ENCODE measurements at places on chromosomes 3 and 15.

DNA sequence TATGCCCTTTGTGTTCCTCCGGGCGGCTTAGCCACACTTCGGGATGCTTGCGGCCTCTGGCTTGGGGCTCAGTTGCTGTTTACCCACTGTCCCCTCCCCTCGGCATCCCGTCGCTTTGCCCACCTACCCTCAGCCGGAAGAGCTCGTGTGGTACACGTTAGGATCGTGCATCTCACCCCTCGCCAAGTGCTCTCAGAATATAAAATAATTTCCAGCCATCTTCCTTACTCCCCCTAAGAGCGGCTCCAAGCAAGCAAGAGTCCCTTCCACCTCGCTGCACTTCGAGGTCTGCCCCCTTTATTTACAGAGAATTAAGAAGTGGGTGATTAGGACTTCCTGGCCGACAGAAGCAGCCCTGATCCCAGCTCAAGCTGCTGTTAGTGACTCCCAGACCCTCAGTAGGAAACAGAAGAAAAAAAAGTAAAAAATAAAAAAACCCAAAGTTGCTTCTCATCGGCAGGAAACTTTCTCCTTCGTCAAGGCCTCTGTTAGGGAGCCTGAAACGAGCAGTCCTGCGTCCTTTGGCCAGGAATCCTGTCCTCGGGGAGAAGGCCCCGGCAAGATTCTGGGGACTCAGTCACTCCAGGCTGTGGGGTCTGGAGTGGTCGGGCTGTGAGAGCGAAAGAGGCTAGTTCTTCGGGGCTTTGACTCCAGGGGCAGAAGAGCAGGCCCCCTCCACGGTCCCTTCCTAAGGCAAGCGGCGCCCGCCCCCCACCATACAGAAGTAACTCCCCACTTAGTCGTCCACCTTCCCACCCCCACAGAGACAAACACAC, 3.0 kb downstream of the MEIS2 start:
- DNase-seq, result no peak

GRCh38 chr3:31227131-31227562, 305.6 kb upstream of the STT3B start:
- DNase-seq, result peak; percentile 71

DNA sequence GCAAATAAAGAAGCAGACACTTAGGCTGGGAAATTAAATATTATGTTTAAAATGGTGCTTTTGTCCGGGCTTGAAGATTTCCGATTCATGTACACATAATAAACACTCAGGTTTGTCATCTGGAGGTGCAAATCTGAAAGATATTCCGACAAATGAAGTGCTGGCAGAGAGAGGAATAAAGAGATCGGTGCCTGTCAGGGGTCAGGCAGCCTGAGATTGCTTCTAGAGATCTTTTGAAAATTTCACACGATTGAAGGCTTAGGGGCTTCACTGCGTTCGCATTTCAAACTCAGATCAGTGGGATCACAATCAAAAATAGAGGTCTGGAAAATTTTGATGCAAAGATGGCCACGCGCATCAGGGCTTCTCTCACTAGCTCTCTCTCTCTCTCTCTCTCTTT, 33.2 kb downstream of the NR2F2 start:
- no peak for DNase-seq

DNA sequence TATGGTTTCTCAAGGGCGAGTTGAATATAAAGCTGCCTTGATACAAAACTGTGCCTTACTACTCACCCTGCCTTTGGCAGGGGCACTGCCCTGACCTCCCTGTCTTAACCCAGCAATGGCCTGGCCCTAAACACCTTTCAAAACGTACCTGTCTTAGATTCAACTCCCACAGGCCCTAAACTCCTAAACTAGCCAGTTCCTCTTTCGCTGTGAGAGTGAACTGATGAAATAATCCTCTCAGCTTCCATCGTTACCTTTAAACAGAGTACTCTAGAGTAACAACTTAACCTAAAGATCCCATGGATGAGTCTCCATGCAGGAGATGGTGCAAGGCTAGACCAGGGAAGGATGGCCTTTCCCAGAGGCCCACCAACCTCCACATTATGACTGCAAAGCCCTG, 133.0 kb upstream of the THBS1 start:
- no peak for DNase-seq

DNA sequence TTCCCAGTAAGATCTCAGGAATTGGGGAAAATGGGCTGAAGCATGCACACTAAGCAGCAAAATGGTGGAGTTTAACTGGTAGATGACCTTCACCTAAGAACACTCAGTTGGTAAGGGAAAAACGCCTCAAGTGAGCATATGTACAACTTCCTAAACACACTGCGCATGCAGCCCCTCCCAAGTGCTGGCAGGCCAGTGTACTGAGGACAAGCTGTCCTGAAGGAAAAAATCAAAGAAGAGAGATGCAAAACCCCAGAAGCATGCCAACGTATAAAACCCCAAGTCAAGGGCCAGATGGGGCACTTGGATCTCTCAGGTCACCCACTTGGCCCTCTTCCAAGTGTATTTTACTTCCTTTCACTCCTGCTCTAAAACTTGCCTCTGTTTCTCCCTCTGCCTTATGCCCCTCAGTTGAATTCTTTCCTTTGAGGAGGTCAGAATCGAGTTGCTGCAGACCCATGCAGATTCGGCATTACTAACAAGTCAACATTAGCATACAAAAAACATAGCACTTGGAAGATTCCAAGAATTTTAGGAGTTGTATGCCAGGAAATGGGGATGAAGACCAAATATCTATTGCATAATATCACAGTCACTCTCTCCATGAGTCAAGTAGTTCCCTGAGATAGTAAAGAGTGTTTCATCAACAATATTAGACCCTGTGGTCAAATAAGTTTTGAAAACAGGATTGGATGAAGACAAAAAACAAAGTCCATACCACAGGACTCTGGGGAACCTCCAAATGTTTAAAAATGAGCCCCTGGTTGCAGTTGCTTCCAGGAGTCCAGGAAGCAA, 10.8 kb upstream of the FYCO1 start:
- DNase-seq, result no peak

DNA sequence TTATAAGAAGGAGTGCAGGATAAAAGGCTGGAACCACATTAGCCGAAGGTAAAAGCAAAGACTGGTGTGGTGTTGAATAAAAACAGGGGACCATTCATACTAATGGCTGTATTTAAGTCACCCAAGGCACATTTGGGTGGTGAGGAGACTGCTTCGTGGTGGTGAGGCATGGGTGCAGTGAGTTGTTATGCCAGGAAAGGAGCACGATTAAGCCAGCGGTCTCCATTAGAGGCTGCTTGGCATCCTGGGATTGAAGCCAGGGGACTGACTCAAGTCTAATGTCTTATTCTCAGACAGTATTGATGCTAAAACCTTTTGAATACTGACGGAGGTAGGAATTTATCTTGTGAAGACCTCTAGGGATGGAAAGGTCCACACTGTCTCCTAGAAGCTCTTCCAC, 21.9 kb downstream of the FEM1B start:
- no peak for DNase-seq

- no peak for DNase-seq
Measured at GRCh38 chr15:57557810-57558209, 33.9 kb upstream of the MYZAP start.

DNA sequence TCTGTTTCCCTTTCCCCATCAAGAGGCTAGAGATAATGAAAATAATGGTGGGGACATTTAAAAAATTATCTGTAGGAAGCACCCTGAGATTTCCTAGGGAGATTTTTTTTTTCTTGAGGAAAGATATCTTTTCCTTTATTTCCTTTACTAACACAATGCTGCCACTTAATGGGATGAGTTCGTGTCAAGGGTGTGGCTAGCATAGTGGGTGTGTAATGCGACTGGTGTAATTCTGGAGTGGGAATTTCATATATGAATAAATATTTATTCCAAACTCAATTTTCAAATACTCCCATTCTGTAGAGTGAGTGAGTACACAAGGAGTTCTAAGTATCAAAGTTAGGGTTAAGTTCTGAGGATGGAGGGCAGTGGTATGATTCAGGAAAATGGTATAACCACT, 66.1 kb upstream of the GALNT15 start:
- DNase-seq, result no peak

DNA sequence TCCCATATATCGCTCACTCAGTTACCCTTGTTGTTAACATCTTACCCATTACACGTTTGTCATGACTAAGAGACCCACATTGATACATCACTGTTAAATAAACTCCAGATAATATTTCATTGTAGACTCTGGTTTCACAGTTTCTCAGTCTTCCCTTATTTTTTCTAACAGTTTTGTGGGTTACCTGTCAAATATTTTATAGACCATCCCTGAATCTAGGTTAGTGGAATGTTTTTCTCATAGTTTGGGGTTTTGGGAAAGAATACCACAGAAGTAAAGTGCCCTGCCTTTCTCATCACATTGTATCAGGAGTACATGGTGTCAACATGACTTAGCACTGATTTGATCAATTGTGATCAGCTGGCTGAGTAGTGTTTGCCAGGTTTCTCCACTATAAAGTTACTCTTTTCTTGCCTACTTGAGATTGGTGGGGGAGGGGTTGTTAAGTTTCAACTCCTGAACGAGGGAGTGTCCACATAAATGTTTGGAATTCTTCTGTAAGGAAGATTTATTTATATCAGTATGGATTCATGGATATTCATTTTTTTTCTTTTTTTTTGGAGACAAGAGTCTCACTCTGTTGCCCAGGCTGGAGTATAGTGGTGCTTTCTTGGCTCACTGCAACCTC, 25.9 kb downstream of the RNF111 start:
- DNase-seq, result no peak

DNA sequence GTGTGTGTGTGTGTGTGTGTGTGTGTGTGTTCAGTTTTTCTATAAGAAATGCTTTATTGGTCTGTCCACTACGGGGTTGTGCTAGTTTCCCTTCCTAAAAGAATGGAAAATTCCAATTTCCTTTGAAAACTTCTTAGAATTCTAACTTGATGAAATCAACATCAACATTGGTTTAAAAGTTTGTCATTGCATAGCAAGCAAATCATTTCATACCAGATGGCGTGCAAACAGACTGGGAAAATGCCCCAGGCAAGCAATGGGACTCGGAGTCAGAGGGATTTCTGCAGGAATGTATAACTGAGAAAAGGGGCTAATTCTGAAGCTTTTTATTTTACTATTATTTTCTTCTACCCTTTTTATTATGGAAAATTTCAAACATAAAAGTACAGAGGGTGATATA, 13.1 kb upstream of the DYNC1LI1 start:
- no peak for DNase-seq

DNA sequence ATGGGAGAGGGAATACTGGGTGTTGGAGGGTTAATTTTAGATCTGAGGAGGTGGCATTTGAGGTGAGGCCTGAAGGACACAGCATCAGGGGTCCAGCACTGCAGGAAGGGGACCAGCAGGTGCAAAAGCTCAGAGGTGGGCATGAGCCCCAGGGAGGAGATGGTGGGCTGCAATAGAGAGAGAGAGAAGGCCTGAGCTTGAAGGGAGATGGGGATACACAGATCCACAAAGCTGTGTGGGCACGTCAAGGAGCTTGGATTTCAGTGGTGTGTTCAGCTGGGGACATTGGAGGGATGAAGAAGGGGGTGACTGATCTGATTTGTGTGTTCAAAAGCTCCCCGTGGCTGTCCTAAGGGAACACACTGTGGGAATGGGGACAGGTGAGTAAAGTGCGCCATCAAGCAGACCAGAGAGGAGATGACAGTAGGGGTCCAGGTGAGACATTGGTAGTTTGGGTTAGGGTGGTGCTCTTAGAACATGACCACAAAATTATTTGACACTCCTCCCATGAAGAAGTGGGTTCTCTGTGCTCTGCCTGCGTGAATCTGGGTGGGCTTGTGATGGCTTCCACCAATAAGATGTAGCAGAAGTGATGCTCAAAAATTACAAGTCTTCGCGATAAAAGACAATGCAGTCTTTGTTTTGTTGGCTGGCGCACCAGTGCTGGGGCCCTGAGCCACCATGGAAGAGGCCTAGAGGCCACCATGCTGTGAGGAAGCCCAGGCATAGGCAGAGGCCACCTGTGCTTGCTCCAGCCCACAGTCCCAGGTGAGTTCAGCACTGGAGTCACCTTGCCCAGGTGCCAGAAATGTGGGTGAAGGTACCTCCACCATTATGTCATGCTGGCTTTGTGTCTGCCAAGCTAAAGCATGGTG, 1.9 kb upstream of the WNT7A start:
- DNase-seq, result no peak

DNA sequence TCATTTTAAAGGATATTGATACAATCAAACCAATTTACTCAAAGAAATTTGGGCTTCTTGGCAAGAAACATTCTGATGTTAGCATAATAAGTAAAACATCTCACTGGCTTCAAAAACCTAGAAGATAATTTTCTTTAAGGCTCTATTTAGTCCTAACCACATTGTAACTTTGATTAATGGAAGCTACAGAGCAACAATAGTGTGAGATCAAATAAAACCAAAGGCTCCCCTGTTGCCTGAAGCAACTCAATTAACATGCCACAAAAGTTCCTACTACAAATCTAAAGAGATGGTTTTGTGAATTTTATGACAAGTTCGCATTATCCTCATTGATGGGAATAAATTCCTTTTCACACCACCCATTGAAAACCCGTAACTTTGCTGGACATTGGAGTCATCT, 5.9 kb downstream of the DPH6 start:
- DNase-seq, result no peak

GRCh38 chr3:25427155-25427554, 908 bp upstream of the RARB start:
- no peak for DNase-seq

GRCh38 chr15:71349336-71349735, 234.1 kb downstream of the THSD4 start:
- DNase-seq, result no peak

- DNase-seq, result peak; percentile 89
Measured at GRCh38 chr15:89760303-89761008, 9.4 kb upstream of the MESP1 start.

DNA sequence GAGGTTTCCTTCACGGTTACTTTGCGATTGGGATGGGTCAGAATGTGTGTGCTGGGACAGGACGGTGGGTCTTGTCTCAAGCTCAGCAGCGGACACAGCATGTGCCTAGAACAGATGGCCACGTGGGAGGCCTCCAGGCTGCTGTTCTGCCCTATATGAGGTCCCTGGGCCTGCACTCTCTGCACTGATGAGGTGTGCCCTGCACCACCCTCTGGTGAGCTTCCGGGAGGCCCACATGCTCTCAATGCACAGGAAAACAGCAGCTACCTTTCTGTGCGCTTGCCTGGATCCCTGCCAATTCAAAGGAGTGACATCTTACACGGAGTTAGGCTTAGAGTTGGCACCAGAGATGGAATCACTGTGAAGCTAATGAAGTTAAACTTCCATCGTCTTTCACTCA, 59.8 kb downstream of the BOC start:
- DNase-seq, result no peak

DNA sequence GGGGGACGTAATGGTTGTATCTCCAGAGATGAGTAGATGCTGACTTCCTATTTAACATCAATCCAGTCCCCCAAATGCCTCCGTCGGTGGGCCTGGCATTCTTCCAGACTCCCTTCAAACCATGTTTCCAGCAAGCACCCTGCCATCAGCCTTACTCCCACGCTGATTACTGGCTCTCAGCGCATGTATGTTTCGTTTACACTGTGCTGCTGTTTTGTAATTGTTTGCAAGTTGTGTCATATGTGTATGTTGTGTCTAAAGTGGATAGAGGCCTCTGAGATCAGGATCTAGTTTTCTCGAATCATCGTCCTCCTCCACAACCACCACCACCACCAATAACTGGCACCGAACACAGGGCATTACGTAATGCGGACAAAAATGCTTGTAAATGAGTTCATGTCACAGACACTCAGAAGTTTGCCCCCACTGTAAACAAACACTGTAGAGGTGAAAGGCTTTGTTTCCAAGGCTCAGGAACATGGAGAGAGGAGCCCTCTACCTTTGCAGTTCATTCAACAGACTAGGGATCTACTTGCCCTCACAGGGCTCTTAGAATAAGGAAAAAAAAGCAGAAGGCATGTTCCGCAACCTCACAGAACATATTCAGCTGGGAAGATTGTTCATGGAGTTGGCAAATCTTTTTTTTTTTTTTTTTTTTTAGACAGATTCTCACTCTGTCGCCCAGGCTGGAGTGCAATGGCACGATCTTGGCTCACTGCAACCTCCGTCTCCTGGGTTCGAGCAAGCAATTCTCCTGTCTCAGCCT, 46.1 kb upstream of the SEMA4B start:
- peak; percentile 68 for DNase-seq
